ENCODE measurements at places on chromosomes 16 and 17.
A peak's percentile ranks its signal among the peaks of the same experiment; 100 is the strongest.

DNA sequence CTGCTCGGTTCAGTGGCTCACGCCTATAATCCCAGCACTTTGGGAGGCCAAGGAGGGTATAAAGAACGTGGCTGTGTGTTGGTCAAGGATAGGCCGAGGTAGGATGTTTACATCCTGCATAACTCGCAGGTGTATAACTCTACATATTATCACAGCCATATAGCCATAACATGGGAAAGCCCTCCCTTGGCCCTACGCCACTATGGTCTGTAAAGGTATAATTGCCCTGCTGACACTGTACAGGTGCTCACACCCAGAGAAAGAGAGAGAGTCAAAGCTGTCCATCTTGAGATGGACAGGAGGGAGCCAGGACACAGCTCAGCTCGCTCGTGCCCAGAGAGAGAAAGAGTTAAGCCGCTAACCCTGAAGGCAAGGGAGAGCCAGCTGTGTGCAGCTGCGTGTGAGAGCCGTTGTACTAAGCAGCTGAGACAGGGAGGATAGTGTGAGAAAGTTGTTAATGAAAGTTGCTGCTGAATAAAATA, 30.4 kb upstream of the DHX8 start:
- no peak for DNase-seq

- no peak for DNase-seq
These were observed 21.5 kb downstream of the DCAF7 start for GRCh38 chr17:63571632-63572310.

- DNase-seq = no peak
These were observed 16.1 kb upstream of the ZNF469 start for GRCh38 chr16:88366704-88367047.

GRCh38 chr16:77579351-77579891, 142.9 kb upstream of the NUDT7 start:
- no peak for DNase-seq

GRCh38 chr17:72422505-72423285, 301.9 kb downstream of the SOX9 start:
- no peak for DNase-seq

DNA sequence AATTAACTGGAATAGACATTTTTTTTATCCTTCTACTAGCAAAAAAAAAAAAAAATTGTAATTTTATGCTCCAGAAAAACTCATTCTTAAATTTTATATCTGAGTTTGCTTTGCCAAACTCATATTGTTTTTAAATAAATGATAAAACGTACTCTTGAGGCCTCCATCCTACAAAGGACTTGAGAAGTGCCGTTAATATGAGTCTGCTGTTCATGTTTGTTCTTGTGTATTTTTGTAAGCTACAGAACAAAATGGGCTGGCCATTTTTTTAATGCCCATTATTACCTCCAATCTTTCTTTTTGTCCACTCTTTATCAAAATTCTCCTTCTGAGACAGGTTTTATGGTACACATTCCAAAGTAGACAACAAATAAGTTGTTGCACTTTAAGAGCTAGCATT, 643.5 kb upstream of the SOX9 start:
- DNase-seq = no peak

DNA sequence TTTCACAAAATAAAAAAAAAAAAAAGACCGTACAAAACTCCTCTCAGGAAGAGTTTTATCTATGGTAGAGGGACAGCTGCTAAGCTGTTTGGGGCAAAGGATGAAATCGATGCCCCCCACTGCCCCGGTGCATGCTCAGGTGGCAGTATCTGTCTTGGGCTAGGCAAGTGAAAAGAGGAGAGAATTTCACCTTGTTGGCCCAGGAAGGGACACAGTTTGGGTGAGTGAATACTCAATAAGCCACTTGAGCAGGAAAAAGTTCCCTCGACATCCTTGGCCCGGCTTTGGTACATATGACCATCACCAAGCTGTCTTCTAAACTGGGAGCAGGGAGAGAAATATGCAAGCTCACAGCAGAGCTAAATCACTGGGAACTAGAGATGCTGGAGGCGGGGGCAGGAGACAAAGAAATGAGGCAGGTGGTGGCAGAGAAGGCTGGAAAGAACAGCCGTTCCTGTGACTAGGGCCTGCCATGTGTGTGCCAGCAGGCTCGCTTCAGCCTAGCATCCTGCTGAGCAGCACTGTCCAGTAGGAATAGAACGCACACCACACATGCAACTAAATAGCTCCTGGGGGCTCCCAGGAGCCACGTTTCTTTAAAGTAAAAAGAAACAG, 8.2 kb upstream of the EIF1 start:
- no peak for DNase-seq

GRCh38 chr16:11586856-11587642, at the start of gene LITAF:
Gene LITAF (minus strand): TSS chr16:11586919. CDS start chr16:11556730, 30,189 bp downstream.
- peak; percentile 40 for DNase-seq

DNA sequence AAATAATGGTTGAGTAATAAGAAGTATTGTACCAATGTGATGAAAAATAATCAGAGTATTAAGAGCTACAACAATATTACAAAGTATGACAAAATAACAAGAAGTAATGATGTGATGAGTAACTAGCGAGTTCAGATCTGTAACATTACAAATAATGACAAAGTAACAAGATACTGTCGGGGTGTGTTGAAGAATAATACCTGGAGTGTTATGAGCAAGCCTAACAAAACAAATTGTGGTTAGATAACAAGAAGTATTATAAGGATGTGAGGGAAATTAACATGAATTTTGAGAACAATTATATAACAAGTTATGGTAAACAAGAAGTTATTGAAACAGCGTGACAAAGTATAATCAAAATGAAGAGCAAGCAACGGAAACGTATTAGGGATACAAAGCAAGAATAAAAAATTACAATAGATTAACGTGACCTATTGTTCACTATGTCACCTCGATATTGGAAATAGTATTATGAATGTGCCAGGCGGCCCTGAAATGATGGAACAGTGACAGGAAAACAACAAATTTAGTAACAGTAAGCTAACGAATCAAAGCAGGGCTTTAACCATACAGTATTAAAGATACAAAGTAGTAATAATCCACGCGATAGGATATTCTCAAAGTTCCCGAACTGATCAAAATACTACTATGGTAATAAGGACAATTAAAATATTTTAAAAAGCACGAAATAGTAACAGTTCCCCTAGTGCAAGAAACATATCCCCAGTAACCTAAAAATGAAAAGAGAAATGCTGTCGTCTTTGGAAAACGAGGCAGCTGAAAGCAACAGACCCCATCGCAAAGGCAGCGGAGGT, 1.6 kb downstream of the TBX4 start:
- DNase-seq = no peak

DNA sequence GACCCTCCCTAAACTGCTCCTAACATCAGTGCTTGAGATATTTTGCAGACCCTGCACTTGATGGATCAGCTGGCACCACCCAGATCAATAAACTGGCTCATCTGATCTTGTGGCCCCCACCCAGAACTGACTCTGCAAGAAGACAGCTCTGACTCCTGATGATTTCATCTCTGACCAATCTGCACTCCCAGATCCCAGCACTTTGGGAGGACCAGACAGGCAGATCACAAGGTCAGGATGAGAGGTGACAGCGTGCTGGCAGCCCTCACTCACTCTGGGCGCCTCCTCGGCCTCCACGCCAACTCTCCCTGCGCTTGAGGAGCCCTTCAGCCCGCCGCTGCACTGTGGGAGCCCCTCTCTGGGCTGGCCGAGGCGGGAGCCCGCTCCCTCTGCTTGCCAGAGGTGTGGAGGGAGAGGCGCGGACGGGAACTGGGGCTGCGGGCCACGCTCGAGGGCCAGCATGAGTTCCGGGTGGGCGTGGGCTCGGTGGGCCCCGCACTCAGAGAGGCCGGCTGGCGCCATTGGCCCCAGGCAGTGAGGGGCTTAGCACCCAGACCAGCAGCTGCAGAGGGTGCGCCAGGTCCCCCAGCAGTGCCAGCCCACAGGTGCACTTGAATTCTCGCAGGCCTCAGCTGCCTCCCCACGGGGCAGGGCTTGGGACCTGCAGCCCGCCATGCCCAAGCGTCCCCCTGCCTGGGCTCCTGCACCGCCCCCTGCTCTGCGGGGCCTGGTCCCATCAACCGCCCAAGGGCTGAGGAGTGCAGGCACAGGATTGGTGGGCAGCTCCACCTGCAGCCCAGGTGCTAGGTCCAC, 2.4 kb upstream of the C16orf54 start:
- no peak for DNase-seq

GRCh38 chr17:35239823-35240222, 3.0 kb upstream of the SLFN5 start:
- no peak for DNase-seq

DNA sequence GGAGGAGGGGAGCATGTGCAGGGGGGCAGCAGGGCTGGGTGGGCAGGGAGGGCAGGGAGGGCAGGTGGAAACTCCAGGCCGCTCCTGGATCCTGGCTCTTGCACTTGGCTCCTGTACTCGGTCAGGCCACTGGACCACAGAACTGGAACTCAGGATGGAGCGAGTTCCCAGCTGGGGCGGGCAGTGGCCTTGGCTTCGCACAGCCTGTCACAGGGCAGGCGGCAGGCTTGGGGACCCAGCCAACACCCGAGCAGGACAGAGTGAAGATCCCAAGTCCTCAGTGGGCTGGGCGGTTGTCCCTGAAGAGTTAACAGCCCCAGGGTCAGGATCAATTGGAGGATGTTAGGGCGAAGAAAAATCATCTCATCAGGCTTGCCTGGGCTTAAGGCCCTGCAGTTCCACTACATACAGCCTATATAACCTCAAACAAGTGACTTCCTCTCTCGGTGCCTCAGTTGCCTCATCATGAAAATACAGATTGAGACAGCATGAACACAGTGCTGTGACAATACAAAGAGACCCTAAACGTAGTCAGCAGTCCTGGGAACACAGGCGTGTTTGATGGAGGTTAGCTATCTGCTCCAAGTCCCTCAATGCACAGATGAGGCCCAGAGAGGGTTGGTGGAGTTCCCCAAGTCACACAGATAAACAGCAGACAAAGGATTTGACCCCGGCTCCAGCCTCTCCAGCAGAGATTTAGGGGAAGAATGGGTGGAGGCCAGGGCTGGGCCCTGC, 21.9 kb downstream of the ZNF423 start:
- DNase-seq = no peak

GRCh38 chr17:6755281-6755680, 565 bp upstream of the XAF1 start:
- DNase-seq = no peak

DNA sequence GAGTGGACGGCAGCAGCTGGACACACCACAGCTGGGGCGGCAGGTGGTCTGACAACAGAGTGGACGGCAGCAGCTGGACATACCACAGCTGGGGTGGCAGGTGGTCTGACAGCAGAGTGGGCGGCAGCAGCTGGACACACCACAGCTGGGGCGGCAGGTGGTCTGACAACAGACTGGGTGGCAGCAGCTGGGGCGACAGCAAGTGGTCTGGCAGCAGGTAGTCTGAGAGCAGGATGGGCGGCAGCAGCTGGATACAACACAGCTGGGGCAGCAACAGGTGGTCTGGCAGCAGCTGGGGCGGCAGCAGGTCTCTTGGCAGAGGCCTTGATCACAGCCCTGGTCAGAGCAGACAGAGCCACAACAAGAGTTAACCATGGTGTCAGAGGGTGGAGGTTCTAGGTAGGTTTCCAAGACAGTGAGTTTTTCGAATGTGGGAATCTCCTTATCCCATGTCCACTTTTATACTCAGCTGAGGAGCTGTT, at the start of gene KRTAP4-1:
TSS of gene KRTAP4-1 (minus strand) at position 432 of the 482 bp plus-strand sequence. CDS start at position 375, 57 bp downstream.
- no peak for DNase-seq

- DNase-seq = no peak
These were observed 30.6 kb downstream of the KCNJ16 start for GRCh38 chr17:70105641-70106040.

- no peak for DNase-seq
These were observed 3.6 kb upstream of the STAC2 start for GRCh38 chr17:39229274-39229913.

- DNase-seq = no peak
These were observed 134.2 kb downstream of the HS3ST2 start for GRCh38 chr16:22948058-22948602.

DNA sequence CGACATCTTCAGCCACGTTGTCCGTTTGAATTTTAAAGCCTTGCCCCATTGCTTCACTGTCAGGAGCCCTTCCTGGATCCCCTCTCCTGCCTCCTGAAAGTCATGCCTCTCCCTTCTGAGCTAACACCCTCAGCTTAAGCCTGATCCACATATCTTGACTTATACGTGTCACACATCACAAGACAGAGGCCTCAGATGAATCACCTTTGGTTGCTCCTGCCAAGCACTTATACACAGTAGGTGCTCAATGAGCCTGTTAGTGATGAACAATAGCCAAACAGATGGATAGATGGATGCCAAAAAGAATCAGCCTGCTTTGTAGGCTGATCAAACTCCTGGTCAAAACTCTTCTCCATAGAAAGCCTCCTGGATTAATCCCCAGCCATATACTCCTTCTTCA, 31.8 kb downstream of the PITPNM3 start:
- DNase-seq = no peak

- DNase-seq = no peak
These were observed 38.4 kb downstream of the UTP18 start for GRCh38 chr17:51298508-51299371.

GRCh38 chr17:45997624-45998023, 1.4 kb upstream of the STH start:
- no peak for DNase-seq

GRCh38 chr16:14007450-14007849, 63.7 kb upstream of the MRTFB start:
- no peak for DNase-seq

DNA sequence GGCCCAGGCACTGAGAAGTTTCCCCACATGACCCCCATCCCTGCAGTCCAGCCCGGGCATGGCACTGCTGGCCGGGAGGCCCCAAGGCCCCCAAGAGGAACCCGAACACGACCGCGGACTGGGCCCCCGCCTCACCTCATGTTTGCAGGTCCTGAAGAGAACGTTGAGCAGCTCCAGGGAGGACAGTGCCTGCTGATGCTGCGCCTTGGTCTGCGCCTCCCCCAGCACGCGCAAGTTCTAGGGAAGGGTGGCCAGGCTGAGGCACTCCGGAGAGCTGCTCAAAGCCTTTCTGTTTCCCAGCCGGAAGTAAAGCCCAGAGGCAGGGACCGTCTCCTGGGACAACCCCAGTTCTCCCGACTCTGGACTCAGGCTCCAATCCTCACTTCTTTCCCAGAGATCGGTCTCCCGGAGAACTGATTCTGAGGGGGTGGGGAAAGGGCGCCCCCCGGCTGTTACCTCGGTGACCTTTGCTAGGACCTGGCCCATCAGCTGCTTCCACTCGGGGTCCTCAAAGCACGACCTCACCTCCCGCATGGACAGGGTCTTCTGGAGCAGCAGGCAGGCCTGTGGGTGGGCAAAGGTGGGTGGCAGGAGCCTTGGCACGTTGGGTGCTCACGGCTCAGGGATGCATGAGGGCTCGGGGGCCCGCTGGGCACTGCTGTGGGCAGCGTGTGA, 13.7 kb downstream of the MYBBP1A start:
- no peak for DNase-seq

DNA sequence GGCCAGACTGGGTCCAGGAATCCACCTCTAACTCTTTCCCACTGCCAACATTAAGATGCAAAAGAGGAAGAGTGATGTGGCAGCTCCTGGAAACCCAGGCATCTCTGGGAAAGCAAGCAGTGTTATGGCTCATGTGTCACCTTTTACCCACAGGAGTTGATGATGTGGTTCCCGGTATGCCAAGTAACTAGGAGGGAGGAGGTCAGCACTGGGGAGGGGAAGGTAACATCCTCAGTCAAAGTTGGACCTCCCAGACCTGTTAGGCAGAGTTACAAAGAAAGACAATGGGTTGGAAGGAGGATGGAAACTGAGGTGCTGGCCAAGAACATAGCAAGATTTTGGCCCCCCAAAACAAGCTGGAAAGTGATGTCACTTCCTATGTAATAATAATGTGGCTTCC, 11.4 kb downstream of the KRABD2 start:
- DNase-seq = no peak
